ENCODE measurements at places on chromosomes 16 and 17. TPM values are rescaled to one million over a fixed set of nuclear protein-coding genes. Genes with fewer than 3 reads are reported as not detected.

GRCh38 chr17:2061441-2061958, 6.6 kb downstream of the HIC1 start:
- DNase-seq: no peak

- peak; percentile 99 for DNase-seq
Observed at GRCh38 chr16:667780-668518, at the start of gene RHOT2. Gene RHOT2 (plus strand): TSS chr16:668132. CDS start chr16:668200, 68 bp downstream.

- peak; percentile 95 for DNase-seq
Observed at GRCh38 chr17:7280519-7281073, 922 bp upstream of the SLC2A4 start.

The DOC2A gene
- 0.74 TPM for total RNA-seq

The SOX15 gene
- total RNA-seq: 1.7 TPM

The ZG16 gene
- total RNA-seq: not detected

GRCh38 chr16:81718637-81719036, 60.5 kb upstream of the PLCG2 start:
- peak; percentile 66 for DNase-seq

DNA sequence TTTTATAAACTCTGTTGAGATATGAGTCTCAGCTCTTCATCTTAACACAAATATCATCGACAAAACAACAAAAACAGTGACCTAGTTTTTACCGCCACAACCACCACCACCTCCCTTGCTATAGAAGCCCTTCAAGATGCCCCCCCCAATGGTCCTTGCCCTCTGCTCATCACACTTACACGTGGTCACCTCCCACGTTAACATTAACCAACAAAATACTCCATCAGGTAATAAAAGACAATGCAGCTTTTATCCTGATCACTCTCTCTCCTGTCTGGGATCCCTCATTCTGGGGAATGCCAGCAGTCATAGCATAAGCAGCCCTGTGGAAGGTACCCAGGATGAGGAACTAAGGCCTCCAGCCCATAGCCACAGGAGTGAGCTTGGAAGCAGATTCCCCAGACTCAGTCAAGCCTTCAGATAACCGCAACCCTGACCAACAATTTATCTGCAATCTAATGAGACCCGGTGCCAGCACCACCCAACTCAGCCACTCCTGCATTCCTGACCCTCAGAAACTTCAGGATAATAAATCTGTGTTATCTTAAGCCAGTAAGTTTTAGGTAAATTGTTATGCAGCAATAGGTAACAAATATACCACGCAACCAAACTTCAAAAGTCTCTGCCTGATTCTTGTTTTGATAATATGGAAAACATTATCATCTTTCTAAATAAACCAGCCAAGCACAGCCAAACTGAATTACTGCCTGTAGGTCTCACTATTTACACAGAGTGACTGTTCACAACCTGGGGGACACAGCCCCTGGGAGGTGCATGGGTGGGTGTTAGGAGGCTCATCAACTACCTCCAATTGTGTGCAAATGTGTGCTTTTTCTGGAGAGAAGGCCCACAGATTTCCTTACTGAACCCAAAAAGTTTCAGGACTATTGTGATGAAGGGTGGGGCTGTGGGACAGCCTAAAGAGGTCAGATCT, 6.1 kb downstream of the PECAM1 start:
- DNase-seq: peak; percentile 36

GRCh38 chr17:73956595-73957465, 246.6 kb upstream of the RPL38 start:
- DNase-seq: peak; percentile 82

The KCTD5 gene
- 28.2 TPM for total RNA-seq

The ZNF23 gene
- total RNA-seq: 6.3 TPM

- DNase-seq: no peak
Observed at GRCh38 chr16:80480664-80481063, 60.1 kb upstream of the DYNLRB2 start.

GRCh38 chr17:59121901-59122480, 15.3 kb upstream of the TRIM37 start:
- DNase-seq: no peak

- DNase-seq: peak; percentile 59
Observed at GRCh38 chr17:76134911-76135809, 5.9 kb downstream of the FOXJ1 start.

- no peak for DNase-seq
Observed at GRCh38 chr17:28261219-28261618, 57.8 kb upstream of the TMEM97 start.

The SULT1A4 gene
- 26.2 TPM for total RNA-seq

- no peak for DNase-seq
Observed at GRCh38 chr17:36468903-36469635, 17.4 kb upstream of the ZNHIT3 start.

DNA sequence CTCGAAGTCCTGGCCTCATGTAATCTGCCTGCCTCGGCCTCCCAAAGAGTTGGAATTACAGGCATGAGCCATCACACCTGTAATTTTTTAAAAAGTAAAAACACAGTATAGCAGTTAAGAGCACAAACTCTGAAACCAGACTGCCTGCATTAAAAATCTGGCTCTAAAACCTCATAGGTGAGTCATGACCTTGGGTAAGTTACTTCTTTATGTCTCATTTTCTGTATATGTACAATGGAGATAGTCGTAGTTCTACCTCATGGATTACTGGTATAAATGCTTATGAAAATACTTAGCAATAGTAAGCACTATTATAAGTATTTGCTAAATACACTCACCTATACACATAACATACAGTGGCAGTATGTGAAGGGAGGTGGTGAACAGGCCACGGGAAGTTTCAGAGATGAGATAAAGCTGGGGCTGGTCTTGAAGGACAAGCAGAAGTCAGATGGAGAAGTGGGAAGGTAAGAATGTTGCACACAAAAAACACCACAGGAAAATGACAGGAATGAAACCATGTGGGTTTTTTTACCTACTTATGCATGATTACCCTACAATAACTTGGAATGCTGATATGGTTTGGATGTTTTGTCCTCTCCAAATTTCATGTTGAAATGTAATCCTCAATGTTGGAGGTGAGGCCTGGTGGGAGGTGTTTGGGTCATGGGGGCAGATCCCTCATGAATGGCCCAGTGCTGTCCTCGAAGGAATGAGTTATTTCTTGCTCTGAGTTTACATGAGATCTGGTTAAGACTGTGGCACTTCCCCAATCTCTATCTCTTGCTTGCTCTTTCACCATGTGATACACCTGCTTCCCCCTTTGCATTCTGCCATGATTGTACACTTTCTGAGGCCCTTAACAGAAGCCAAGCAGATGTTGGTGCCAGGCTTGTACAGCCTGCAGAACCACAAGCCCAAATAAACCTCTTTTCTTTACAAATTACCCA, 33.9 kb downstream of the ZNF652 start:
- DNase-seq: no peak

- DNase-seq: no peak
Observed at GRCh38 chr16:78331731-78332130, 232.3 kb downstream of the WWOX start.

The TCAP gene
- 2.2 TPM for total RNA-seq

The PPM1D gene
- total RNA-seq: 16.4 TPM

DNA sequence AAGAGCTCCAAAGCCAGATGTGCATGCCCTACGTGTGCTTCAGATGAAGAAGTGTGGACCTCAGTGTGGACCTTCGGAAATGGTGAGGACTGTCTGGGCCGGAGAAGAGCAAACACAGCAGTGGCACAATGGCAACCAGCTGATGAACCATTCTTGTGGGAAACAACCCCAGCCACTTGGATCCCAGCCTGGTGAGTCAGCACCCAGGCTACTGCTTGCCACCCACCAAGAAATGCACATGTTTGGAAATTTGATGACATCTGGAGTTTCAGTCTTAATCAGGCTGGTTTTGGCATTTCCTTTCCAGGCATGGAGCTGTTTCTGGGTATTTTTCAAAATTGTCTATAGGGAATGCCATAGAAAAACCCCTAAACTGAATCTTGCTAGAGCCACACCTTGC, 42.7 kb downstream of the DYNLRB2 start:
- DNase-seq: no peak

The C1QL1 gene
- not detected for total RNA-seq

GRCh38 chr17:64326030-64326419, 63.0 kb upstream of the TEX2 start:
- no peak for DNase-seq

DNA sequence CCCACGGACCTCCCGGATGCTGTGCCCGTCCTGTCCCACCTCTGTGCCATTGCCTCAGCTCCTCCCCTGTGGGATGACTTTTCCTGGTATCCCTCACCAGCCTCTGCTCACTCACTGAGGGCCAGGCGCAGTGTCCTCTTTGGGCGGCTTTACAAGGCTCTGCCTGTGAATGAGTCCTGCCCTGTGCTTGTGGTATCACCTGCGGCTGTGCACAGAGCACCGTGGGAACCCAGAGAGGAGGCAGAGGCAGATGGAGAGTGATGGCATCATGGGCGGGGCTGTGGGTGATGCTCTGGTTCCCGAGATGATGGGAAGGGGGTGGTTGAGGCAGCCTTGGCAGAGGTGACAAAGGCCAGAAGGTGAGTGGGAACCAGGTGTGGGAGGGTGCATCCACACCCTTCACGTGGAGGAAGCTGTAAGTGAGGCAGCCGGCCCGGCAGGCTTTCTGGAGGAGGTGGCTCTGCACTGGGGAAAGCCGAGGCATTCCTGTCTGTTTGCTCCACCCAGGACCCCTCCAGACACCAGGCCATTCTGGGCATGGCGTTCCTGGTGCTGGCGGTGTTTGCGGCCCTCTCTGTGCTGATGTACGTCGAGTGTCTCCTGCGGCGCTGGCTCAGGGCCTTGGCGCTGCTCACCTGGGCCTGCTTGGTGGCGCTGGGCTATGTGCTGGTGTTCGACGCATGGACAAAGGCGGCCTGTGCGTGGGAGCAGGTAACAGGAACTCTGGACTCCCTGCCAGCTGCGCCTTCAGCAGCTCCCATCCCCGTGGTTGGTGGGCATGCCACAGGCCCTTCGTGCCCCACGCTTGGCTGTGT, 23.8 kb downstream of the ADCY7 start:
- no peak for DNase-seq

DNA sequence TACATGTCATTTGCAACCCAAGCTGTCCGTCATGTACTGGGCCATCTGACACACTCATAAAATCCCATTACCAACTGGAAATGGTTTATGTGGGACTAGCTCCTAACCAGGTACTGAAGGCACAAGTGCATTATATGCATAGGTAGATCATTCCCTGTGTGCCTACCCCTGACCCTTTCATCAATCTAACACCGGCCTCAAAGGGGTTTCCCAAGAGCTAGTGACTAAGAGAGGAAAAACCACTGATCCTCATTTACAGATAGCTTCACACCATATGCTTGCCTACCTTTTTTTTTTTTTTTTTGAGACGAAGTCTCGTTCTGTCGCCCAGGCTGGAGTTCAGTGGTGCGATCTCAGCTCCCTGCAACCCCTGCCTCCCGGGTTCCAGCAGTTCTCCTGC, 449.8 kb downstream of the SLC39A11 start:
- DNase-seq: no peak

- peak; percentile 90 for DNase-seq
Observed at GRCh38 chr17:77441130-77441920, 300.6 kb downstream of the SEC14L1 start.

The KRT31 gene
- not detected for total RNA-seq

GRCh38 chr17:50976951-50977472, 110.9 kb upstream of the TOB1 start:
- no peak for DNase-seq

GRCh38 chr17:28081467-28081866, 39.0 kb downstream of the NLK start:
- DNase-seq: no peak

- DNase-seq: peak; percentile 88
Observed at GRCh38 chr17:78915872-78916632, 9.1 kb downstream of the TIMP2 start.

The KRTAP4-6 gene
- not detected for total RNA-seq

DNA sequence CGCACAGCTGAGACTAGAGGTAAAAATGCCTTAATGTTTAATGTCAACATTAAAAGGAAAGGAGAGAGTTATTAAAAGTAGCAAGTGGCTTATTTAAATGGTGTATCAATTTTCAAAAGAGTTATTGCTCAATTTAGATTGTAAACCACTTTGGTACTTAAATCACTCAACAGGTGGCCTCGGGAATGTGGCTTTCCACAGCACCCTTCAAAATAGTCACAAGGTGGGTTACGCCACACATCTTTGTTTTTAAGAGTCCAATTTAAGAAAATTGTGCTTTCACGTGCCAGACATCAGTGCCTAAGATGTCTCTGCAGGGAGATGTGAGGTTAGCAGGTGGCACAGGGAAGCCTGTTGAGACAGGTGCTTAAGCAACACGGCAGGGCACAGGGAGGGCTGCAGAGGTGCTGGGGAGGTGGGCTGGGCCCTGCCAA, 27.5 kb upstream of the ADCY7 start:
- no peak for DNase-seq

- DNase-seq: peak; percentile 56
Observed at GRCh38 chr16:12113523-12114345, 137.2 kb downstream of the SNX29 start.

DNA sequence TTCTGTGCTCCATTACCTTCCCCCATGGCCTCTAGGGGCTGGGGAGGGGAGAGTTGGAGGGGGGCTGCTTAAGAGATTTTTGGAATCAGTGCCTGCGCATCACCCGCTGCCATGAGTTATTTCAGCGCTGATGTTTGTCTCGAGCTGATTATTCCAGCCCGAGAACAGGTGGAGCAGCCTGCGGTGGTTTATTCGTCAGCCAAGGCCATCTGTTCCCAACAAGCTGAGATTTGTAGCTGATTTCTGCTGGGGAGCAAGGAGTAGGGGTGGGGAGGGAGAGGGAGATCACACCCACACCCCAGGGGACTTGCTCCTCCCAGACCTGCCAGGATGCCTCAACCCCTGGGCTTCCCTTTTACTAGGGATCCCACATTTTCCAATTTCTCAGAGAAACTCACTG, 23.1 kb downstream of the PIPOX start:
- DNase-seq: no peak

DNA sequence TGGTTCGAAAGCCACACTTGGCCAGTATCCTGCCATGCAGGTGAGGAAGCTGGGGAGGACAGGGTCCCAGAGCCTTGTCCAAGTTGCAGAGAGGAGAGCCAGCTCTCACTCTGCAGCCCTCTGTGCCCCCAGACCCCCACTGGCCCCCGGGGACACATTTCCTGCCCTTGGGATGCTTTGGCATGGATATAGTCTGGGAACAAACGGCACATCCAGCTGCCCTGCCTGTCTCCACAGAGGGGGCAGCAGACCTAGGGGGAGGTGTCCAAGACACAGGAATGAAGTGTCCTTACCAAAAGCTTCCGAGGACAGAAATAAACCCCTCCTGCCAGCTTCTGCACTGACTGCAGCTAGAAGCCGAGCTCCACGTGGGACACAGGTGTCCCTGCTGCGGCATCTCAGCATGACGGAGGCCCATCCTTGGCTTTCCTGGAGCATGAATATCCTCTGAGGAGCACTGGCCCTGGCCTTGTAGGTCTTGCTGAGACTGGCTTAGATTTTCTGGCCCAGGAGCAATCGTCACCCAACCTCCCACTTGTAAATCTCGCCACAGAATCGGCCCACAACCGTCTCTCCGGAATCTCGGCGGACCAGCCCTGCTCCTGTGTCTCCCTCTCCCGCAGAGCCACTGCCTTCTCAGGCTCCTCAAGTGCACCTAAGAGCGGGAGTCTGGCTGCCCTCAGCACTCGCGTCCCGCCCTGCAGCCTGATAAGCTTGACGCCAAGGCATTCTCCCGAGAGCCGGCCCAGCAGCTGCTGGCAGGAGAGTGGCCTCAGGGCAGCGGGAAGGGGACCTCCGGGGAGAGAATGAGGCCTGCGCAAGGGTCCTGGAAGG, 1.1 kb upstream of the CAPN15 start:
- DNase-seq: no peak
